ENCODE measurements at places on chromosomes 13 and 19.

DNA sequence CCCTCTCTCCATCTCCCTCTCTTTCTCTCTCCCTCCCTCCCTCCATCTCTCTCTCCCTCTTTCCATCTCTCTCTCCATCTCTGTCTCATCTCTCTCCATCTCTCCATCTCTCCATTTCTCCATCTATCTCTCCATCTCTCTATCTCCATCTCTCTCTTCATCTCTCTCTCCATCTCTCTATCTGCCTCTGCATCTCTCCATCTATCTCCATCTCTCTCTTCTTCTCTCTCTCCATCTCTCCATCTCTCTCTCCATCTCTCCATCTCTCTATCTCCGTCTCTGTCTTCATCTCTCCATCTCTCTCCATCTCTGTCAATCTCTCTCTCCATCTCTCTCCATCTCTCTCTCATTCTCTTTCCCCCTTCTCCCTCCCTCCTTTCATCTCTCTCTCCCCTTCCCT is 56.1 kb upstream of the NFIC start:
- DNase-seq: no peak

GRCh38 chr13:41492432-41493260 is 35.3 kb downstream of the RGCC start:
- DNase-seq: no peak

GRCh38 chr13:41315443-41316047 is 4.5 kb downstream of the NAA16 start:
- no peak for DNase-seq

- no peak for DNase-seq
Observed at GRCh38 chr19:4556597-4557127, 2.8 kb downstream of the SEMA6B start.

DNA sequence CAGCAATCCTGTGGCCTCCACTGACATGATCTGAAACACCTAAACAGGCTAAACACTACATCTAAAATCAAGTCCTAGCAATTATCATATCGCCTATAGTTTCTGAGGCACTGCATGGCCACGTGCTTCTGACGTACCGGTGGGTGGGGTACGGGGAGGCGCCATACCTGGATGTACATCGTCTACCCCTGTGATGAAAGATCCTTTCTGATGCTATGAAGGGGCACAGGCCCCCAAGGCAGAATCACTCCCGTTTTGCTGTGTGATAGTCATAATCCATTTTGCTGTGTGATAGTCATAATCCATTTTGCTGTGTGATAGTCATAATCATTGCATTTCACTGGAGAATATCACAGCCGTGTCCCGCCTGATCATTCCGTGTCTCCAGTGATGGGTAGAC is 118.7 kb upstream of the SOX1 start:
- DNase-seq: no peak

DNA sequence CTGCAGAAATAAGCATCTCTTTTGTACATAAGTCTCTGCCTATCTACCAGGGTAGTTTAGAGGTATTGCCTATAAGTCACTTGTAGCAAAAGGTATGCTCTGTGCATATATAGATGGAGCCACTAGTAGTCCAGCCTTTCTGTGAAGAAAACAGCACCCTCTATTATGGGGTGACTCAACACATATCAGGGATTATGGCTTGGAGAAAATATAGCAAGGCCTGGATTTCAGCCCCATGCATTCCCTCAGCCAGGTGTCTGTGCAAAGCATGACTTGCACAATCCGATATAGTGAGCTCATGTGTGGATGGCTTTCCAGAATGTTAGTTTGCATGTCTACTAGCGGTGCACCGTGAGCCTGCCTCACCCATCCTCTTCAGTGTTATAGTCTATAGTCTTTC is 13.4 kb upstream of the NALCN start:
- no peak for DNase-seq

- no peak for DNase-seq
Observed at GRCh38 chr19:11697284-11697855, 41.4 kb downstream of the ZNF823 start.

DNA sequence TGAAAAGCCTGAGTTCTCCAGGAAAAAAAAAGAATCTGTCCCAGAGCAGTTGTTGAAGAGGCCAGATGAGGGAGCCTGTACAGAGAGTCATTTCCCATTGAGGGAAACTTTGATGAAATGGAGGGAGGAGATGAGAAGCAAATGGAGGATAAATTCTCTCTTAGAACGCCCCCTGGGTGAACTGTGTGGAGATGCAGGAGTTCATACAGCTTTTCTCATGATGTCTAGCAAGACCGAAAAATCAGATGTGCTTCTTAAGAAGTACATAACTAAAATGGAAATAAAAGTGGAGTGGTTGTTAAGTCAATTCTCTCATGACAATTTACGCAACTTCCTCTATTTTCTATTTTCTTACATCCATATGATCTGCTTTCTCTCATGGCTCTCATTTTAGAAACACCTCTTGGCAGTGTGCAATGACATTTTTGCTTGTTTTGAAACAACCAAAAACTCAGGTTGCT is 1263.1 kb downstream of the PCDH9 start:
- DNase-seq: no peak

DNA sequence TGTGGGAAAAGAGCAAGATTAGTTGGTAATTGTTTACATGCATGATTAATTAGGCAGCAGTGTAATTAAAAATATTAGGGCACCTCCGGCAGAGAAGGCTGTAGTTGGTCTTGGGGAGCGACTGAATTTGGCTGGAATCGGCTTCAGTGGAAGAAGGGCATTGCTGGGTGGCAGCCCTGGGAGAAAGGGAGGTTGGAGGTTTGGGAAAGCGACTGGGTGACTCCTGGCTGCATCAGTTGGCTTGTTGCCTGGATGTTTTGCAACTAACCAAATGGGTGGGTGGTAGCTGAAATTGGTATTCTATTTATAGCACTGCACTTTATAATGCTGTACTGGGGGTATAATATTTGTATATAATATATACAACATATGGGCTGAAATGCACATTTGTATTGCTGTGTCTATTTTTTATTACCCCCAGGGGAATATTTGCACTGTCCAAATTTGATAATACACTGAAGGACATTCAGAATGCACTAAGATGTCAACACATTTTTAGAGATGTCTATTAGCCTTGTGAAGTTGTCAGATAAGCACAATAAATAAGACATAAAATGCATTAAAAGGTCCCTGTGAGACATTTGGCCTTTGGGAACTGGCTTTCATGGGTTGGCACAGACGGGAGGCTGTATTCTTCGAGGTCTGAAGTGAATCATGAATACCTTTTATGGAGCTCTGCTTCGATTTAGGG is 1.7 kb downstream of the B3GLCT start:
- no peak for DNase-seq

DNA sequence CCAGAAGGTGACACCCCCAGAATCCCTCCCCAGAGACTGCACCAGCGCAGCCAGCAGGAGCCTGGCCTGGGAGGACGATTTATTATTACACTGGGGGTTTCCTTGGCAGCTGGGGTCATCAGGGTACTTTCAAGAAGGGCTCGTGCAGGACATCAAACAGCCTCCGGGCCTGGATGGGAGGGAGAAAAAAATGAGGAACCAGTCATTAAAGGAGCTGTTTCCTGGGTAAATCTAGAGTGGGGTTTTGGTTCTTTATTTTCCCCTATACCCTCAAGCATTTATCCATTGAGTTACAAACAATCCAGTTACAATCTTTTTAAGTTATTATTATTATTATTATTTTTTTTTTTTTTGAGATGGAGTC is 3.1 kb downstream of the POLR1G start:
- DNase-seq: no peak

GRCh38 chr13:109249780-109250528 is 536.4 kb downstream of the IRS2 start:
- no peak for DNase-seq

- DNase-seq: no peak
Observed at GRCh38 chr13:103931331-103931845, 865.2 kb upstream of the SLC10A2 start.

GRCh38 chr13:23866420-23867026 is 22.7 kb downstream of the MIPEP start:
- no peak for DNase-seq

DNA sequence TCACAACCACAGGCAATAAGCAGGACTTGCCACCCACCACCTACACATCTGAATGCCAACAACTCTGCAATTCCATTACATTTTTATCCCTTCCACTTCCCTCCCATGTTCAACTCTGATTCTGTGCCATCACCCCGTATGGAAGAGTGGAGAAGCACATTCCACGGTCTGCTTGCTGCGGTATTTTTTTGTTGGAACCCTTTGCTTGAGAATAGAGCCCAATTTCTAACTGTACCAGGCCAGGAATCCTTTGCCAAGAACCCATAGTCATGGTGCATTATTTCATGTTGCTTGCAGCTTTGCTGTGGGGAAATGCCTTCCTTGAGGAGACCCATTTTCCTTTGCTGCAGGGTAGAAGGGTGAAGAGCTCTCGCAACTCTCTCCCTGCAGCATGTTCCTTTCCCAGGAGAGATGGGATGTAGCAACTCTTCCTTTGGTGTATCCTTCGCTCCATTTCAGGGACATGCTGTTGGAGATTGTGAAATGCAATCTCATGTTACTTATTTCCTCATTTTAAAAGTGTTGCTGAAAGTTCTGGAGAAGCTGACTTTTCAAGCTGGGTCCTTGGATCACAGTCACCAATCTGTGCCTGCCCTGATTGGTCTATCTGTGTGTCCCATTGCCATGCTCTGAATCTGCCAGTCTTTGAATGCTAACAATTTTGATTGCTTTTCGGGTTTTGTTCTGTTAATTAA is 69.8 kb upstream of the STARD13 start:
- DNase-seq: peak; percentile 37

DNA sequence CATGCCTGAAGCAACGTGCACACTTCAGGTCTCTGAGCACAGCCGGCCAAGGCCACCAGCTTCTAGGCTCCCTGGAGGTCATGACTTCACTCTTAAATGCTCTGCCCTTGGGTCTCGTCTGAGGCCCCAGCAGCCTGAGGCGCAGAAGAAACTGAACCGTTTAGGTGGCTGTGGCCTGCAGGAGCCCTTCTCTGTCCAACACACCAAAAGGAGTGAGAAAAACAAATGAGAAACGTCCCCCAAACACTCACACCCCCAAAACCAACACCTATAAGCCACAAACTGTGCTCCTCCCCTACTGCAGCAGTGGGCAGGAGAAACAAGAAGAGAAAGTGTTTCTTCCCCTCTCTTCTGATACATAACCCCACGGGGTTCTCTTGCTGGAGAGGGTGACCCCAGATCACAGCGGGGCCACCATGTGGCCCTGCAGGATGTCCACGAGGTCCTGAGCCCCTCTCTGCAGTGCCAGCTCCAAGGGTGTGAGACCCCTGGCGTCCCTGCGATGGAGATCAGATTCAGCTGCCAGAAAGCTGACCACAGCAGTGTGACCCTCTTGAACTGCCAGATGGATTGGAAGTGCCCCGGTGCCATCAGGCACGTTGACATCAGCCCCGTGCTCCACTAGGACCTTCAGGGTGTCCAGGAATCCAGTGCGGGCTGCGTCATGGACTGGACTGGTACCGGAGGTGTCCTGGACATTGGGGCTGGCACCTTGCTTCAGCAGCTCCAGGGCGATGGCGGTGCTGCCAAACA is 1.0 kb upstream of the KRI1 start:
- DNase-seq: no peak

DNA sequence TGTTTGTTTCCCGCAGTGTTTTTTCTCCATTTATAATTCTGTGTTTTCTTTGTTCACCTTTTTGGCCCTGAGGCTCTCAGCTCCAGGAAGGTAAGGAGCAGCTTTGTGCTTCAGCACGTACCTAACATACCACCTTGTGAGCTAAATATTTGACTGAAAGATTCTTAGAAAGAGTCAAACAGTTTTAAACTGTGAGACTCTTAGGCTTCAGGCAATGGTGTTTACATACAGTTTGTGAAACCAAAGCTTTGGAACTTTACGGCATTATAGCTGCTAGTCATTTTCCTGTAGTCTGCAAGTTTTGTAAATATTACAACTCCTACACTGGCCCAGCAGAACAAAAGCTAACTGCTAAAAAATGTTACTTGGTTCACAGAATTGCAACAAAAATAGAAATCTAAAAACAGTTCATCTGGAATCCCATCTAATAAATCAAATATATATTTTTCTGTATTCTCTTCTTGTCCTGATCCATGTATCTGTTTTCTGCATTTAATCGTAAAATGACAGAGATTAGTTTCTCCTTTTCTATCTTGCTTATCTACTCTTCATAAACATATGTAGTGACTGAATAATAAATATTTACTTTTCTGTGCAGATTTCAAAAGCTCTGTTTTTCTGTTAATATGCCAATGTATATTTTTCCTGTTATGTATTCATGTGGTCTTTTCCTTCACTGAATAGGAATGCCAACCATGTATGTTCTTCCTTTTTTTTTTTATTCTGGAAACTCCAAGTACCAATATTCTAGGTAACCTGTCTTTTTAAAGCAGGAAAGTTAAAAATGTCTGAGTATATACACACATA is 38.8 kb upstream of the GPI start:
- no peak for DNase-seq

- no peak for DNase-seq
Observed at GRCh38 chr19:42313096-42313839, at the start of gene TMEM145. Gene TMEM145, plus strand, starts transcription at chr19:42313309. Its CDS starts 68 bp downstream, at chr19:42313377.

DNA sequence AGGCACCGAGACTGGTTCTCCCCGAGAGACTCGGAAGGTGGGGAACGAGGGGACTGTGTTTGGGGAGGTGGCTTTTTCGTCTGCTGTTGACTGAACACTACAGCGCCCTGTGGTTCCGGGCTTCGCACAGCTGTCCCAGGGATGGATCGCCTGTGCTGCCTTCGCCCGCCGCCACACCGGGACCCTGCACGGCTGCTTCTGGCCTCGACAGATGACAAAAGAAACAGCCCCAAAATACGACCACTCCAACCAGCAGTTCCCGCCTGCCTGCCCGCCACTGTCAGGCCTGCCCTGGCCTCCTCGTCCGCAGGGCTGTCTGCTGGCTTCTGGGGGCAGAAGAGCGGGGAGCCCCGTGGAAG is 13.3 kb upstream of the GNA15 start:
- DNase-seq: no peak

DNA sequence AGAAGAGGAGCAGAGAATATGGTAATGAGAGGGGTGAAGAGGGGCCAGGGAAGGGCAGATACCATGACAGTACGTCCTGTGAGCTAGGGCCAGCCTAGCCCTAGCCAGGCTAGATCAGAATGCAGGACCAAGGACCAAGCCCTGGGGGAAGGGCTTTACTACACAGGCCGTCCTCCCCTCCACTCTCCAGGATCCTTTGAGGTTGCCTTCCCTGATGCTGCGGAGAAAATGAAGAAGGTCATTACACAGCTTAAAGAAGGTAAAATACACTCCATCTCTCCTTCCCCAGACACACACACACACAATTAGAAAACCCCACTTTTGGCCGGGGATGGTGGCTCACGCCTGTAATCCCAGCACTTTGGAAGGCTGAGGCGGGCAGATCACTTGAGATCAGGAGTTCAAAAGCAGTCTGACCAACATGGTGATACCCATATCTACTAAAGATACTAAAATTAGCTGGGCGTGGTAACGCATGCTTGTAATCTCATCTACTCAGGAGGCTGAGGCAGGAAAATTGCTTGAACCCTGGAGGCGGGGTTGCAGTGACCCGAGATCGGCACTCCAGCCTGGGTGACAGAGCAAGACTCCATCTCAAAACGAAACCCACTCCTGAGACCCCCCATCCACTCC is 8.5 kb downstream of the SPACA6 start:
- no peak for DNase-seq
